ENCODE measurements at places on chromosomes 6 and 20.

DNA sequence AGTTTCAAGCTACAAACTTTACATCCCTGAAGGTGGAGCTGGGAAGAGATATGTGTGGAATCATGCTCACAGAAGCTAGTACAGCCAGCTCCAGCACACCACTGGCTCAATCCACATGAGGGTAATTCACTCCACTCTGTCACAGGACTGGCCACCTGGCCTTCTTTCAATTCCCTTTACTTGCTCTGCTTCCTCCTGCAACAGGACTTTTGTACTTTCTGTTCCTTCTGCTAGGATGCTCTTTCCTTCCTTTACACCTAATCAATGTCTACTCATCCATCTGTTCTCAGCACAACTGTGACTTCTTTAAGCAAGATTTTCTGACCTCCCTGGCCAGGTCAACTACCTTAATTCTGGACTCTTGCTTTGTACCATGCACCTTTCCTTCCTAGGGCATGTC, 39.4 kb upstream of the MYB start:
- no peak for DNase-seq

- DNase-seq, result no peak
Observed at GRCh38 chr20:47726632-47727031, 58.6 kb downstream of the SULF2 start.

GRCh38 chr6:38846844-38847243, 131.7 kb downstream of the DNAH8 start:
- no peak for DNase-seq

DNA sequence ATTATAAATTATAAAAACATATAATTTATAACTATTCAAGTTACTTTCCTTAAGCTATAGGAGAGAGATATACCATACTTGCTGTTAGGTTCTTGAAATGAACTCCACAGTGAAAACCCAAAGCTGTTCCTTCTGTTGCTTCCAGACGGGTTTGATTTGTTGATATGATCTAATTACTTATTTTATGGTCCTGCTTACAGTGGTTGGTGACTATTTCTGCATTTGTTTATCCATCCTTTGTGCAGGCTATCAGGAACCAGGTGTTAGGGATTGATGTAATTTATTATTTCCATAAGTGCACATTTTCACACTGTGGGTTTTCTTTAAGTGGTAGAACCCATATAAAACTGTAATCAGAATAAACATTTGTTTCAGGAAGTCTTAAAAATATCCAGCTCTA, 167.1 kb downstream of the KIF6 start:
- DNase-seq, result no peak

GRCh38 chr6:56683882-56684281, 41.2 kb upstream of the DST start:
- no peak for DNase-seq

GRCh38 chr6:152330961-152331360, 306.2 kb downstream of the SYNE1 start:
- no peak for DNase-seq

DNA sequence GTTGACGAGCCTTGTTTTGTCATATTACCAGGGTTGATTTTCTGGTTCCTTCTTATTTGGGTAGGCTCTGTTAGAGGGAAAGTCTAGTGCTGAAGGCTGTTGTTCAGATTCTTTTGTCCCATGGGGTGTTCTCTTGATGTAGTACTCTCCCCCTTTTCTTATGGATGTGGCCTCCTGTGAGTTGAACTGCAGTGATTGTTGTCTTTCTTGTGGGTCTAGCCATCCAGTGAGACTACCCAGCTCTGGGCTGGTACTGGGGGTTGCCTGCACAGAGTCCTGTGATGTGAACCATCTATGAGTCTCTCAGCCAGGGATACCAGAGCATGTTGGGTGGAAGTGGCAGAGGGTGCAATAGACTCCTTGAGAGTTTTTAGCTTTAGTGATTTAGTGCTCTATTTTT, 680.6 kb downstream of the RFPL4B start:
- DNase-seq, result no peak

DNA sequence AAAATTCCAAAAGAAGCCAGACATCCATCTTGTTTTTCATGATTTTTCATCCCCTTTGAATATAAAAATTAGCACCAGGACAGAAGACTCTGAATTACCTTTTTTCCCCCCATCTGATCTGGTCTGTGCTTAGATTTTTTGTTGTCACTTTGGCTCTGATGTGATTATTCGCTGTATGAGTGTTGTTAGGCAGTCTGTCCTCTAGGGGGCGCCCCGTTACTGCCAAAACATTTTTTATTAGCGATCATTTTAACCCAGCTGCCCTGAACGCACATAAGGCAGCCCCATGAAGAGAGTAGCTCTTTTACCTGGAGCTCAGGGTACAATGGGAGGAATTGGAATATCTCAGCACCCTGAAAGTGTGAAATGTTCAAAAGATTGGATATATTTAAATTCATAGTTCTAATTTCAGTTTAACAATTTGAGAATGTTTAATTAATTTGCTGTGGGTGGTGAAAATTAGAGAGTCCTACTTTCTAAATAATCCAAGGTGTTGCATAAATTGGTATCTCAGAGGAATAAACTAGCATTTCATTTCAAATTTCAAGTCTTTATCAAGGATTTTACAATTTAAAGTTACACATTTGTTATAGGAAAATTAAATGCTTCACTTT, 60.8 kb downstream of the PRPH2 start:
- DNase-seq, result peak; percentile 85

DNA sequence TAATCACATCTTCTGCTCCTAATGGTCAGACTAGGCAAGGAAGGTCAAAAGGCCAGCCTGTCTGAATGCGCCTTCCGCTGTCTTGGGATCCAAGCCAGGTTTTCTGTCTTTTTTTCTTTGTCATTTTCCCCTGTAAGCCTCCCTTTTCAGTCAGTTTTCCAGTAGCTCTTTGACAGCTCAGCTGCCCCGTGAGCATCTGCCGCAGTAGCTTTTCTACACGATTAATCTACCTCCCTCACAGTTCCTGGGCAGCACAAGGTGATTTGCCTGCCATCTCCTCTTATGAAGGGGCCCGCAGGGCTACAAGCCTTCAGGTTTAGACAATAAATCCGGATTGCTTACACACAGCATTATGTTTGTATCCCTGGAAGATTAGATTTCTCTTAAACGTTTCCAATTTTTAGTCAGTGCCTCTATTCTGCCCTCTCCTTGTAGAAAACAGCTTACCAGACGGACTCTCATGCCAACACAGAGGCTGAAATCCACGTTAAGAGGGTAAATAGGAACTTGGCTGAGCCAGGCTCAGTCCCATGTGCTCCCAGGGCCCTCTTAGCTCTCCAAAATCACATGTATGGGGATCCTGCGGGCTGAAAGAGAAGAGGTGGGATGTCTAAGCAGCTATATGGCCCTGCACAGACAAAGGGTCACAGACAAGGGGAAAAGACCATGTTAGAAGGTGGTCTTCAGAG, 77.2 kb downstream of the LY86 start:
- no peak for DNase-seq

DNA sequence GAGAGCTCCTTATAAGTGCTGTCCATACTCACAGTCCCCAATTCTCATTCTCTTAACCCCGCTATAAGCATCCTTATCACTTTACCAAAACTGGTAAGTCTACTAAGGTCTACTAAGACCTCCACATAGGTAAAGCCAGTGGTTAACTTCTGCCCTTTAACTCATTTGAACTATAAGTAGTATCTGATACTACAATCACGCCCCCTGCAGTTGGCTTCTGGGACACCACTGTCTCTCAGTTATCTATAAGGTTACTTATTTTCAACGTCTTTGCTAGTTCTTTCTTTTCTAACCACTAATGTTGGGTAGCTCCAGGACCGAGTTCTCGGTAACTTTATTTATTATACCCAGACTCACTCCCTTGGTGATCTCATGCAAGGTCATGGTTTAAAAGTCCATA, 142.6 kb downstream of the ARHGAP18 start:
- DNase-seq, result no peak

GRCh38 chr6:132734694-132735236, 20.9 kb upstream of the VNN1 start:
- DNase-seq, result no peak

DNA sequence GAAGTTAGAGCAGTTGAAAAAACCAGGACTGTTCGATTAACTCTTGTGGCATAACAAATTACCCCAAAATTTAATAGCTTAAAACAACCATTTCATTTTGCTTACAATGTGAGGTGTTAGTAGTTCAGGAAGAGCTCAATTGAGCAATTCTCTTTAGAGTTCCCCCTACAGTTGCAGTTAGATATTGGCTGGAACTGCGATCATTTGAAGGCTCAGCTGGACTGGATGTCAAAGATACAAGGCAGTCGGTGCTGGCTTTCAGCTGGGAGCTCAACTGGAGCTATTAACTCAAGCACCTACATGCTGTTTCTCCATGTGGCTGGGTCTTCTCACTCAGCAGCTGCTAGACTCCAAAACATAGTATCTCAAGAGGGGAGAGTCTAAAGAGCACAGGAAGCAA, 96.0 kb upstream of the LOC128125822 start:
- no peak for DNase-seq

DNA sequence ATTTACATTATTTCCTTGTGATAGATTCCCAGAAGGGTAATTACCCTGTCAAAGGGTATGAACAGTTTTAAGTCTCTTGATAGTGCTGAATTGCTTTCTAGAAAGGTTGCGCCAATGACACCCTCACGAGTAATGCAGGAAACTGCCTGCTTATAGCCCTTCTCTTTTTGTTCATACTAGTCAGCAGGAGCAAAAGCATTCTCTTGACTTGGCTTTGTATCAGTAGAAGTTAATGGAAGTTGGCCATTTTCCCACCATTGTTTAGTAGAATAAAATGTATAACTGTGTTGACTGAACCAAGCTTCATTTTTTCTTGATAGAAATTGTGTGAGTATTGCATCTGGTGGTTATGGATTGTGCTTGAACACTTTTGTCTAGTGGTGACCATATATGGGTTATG, 100.1 kb downstream of the FARS2 start:
- no peak for DNase-seq

DNA sequence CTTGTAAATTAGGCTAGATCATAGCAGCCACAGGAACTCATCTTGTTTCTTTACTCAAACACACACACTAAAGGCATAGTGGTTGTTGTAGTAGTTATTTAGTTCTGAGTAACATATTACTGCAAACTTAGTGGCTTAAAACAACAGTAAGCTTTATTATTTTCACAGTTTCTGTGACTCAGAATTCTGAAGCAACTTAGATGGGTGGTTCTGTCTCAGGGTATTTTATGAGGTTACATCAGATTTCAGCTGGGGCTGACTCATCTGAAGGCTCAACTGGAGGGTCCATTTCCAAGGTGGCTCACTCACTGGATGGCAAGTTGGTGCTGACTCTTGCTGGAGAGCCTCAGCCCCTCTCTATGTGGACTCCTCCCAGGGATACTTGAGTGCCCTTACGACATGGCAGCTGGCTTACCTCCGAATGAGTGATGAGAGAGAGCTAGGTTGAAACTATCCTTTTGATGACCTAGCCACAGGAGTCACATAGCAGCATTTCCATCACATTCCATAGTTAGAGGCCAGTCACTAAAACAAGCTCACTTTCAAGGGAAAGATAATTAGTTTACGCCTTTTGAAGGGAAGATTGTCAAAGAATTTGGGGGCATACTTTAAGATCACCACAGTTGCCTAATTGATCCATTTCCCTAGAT, 136.5 kb upstream of the PRND start:
- DNase-seq, result no peak

GRCh38 chr20:11246251-11246775, 572.5 kb upstream of the JAG1 start:
- DNase-seq, result no peak

DNA sequence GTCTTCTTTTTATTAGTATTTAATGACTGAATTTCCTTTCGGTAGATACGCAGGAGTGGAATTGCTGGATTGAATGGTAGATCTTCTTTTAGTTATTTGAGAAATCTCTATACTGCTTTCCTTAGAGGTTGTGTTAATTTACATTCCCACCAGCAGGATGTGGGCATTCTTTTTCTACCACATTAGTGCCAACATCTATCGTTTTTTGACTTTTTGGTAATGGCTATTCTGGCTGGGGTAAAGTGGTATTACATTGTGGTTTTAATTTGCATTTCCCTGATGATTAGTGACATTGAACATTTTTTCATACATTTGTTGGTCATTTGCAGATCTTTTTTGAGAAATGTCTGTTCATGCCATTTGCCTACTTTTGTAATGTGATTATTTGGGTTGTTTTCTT, 37.1 kb downstream of the SUMO4 start:
- no peak for DNase-seq

DNA sequence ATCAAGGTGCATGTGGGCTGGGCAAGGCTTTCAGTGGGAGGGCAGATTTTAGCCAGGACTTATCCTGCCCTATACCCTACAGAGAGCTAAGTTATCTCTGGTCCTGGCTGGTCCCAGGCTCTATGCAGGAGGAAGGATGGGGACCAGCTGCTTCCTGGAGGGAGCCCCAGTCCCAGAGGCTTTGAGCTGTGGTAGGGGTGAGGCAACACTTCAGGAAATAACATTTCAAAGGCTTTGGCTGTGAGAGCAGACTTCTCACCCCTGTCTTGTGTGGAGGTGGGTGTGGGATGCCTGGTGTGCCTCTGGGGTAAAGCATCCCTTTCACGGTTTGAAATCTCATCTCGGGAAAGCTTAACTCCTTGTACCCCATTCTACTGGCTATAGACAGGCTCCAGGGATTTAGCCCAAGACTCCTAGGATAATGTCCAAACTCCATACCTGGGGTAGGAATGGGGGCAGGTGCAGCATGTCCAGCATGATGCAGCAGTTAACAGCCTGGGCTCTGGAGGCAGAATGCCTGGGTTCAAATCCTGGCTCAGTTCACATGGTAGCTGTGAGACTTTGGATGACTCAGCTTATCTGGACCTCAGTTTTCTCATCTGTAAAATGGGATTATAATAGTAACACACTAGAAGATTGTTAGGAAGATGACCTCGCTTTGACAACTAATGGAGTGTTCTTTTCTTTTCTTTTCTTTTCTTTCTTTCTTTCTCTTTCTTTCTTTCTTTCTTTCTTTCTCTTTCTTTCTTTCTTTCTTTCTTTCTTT, 27.5 kb upstream of the SIRPA start:
- no peak for DNase-seq

DNA sequence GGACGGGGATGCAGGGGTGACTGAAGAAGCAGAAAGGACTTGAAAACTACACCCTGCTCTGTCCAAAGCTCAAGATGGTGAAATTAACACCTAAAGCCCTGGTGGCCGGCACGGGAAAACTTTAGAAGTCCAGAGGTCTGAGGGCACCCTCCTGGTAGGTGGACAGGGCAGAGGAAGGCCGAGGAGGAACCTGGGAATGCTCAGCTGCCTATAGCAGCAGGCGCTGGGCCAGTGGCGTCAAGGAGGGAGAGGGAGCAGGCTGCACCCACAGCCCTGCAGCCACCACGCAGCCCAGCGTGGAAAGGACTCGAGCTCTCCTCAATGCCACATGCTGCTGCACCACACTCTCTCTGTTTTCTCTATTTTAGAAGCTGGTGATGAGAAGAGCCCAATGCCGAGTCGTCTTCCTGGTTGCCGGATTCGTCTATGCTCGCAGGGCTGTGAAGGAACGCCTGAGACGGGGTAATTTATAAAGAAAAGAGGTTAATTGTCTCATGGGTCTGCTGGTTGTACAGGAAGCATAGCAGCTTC, 248.3 kb upstream of the AFDN start:
- DNase-seq, result no peak

- no peak for DNase-seq
Observed at GRCh38 chr6:21220271-21220987, 373.1 kb upstream of the SOX4 start.

- DNase-seq, result no peak
Observed at GRCh38 chr6:111069382-111070104, 17.8 kb upstream of the SLC16A10 start.
